ENCODE measurements at places on chromosomes 7 and 10.

DNA sequence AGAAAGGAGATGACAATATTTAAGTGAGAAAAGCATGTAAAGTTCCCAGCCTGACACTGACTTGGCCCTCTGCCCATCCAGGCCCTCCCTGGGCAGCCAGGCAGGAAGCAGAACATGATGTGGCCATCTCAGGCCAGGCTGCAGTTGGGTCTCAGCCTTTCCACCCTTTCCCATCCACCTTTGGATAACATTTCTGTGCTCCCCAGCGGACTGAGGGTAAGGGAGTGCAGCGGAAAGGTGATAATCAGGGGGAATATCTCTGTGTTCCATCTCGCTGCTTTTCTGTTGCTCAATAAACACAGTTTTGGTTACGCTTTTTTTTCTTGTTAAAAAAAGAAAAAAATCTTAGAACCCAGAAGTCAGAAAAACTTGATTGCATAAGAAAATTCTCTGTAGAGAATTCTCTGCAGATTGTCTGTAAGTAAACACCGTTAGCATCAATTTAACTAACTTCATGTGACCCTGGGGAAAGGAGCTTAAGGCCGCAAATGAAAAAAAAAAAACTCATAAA lies 37.2 kb upstream of the TARP start:
- DNase-seq = peak; percentile 61

DNA sequence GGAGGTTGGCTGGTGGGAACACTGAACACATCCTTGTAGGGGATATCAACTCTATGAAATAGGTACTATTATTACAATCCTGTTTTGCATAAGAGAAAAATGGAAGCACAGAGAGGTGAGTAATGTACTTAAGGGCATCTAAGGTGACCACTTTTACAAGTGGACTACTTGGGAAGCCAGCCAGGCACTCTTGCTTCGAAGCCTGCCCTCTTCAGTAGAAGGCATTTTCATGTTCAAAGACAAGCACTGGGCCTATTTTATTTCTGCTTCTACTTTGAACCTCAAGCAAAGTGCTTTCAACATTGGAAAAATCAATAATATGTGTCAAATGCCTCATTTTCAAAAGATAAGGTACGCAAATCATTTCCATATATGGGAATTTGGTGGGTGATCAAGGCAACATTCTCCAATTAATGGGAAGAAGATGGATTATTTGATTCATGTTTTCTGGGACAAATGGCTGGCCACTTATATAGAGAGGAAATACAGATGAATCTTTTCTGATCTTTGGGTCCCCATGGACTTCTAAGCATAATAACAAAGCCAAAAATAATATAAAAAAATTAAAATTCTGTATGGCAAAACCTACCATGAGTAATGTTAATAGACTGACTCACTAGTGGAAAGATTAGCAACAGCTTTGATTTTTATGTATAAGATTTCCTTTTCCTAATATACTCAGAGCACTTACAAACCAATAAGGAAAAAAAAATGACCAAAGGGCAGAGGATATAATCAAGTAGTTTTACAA lies 270.2 kb downstream of the FRMD4A start:
- no peak for DNase-seq

GRCh38 chr10:26448706-26449435 lies 10.7 kb downstream of the APBB1IP start:
- no peak for DNase-seq

DNA sequence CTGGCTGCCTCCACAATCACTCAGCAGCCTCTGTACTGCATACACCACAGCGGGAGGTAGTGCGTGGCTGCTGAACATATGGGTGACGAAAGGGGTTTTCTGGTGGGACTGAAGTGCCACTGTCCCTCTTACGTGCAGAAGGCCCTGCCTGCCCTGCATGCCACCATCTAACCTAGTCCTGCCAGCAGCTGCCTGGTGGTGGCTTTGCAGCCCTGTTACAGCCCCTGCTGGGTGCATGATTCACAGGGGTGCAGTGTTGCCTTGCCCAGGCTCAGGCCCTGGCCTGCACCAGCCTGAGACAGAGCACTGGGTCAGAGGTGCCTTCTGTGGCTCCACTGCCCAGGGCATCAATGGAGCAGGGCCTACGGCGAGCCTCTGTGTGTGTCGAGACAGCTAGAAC lies 50.1 kb downstream of the SYPL1 start:
- DNase-seq = no peak

DNA sequence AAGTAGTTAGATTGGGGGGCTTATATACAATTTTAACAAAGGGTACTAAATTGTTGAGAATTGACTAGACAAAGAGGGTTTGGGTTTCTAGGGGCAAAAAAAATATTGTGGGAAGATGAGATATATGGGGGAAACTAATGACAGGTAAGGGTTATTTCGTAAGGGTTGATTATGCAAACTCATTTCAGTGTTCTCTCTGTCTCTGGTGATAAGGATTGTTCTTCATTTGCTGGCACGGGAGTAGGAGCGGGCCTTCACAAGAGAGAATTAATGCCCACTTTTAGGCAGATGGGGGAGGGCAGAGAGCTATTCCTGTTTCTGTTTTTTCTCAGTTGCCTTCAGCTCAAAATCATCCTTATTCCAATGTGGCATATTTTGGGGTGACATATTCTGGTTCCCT lies 258.4 kb downstream of the EXOC4 start:
- no peak for DNase-seq

GRCh38 chr10:18406136-18406535 lies 245.3 kb downstream of the NSUN6 start:
- no peak for DNase-seq

DNA sequence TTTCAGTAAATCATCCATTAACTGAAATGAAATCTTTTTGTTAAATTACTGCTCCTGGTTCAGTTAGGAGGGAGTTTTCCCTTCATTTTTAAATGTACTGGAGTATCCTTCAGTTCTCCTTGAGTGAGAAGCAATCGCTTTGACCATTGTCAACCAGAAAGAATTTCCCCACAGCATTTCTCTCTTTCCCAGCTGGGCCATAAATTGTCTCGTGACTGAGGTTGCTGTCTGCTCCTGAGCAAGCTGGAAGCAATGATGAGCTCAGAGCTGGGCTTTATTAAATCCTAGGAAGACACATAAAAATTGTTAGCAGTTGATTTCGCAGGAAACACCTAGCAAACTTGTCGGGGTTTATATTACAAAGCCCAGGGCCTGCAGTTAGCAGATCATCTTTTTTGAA lies 102.0 kb upstream of the INSYN2A start:
- DNase-seq = no peak

DNA sequence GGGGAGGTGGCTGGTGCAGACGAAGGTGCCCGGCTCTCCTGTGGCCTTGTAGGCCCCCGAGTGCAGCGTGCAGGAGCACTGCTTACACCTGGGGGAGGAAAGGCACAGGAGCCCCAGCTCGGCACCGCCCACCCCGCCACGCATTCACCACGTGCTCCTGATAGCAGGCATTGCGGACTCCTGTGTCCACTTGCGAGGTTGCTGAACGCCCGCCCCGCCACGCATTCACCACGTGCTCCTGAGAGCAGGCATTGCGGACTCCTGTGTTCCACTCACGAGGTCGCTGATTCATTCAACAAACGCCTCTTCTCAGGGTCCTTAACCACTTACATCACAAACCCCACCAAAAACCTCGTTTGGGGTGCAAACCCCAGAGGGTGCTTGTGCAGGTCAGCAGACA lies 13.9 kb downstream of the MICALL2 start:
- no peak for DNase-seq

DNA sequence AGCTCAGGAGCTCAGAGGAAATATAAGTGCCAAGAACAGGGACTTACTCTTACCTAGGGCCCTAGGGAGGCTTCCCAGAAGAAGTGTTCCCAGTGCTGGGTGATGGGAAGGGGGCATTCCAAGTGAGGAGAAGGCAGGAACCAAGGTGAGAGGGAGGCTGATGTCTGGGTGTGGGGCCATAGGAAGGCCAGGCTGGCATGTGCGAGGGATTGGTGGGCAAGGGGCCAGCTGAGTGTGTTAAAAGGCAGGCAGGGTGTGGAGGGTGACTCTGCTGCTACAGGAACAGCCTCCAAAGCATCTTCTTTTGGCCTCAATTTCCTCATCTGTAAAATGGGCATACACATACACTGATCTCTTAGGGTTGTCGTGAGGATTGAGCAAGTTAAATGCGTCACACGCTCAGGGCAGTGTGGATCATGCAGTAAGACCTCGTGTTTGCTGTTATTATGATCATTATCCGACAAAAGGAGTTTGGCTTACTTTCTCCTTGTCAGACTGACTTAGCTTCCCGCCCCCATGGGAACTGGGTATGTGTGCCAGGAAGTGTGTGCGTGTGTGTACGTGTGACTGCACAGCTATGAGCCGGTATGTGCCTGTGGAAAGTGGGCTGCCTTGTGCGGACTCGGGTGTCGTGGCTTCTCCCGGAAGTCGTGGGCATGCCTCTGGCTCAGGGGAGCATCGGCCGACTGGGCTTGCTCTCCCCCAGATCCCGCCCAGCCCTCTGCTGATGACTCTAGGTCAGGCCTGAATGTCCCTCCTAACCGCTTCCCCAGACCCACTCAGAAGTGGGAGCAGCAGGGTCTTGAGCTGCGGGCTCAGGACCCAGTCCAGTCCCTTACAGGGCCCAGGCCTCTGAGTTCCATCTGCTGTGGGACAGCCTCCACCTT lies 59.6 kb downstream of the NEURL1 start:
- no peak for DNase-seq

DNA sequence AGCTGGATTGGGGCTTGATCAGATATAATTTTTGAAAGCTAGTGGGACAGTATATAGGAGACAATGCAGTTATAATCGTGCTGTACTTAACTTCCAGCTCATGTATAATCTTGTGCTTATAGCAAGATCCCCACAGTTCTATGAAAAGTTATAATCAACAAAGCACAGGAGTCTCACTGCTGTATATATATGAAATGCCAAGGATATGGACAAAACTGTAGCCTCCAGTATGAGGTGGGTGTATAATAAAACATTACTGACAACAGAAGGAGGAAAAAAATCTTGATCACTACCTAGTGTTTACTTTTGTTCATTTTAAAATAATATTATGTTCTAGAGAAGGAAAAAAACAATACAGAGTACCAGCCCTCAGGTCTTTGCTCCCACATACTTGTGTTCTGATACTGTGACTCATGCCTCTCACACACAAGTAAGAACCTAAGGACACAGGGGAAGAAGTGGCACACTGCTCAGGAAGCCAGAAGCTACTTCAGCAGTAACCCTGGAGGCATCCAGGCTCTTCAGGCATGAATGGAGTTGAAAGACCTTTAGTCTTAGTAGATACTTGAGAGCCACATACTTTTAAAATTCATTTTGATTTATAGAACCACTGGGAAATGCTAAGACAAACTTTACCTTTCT lies 265.7 kb upstream of the IMMP2L start:
- DNase-seq = no peak

DNA sequence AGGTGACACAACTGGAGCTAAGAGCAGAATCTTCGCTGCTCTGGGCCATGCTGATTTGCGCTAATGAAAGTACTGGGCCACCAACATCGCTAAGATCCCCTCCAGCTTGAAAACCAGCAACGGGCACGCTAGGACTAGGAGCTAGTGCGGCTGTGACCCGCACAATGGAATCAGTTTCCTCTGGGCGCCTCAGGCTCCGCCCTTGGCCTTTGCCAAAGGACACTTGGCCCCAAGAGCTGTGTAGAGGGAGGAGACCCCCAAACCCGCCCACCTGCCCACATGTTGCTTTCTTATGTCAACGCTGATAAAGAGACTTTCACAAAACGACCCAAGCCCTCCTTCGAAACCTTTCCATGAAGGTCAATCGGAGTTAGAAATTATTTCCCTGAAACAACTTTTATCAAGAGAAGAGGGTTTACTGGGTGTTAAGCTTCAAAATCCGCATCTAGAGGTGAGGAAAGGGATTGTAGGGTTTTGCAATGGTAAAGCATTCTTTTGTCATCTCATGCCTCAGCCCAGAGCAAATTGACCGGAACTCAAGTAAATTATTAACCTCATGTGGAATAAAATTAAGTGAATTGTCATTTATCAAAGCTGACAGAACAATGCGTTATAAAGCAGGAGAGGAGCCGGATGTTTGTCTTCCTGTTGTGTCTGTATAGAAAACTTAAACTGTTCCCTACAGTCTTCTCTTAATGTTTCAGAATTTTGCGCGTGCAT lies 9.4 kb downstream of the ABCB5 start:
- no peak for DNase-seq

GRCh38 chr7:16670021-16670420 lies 24.0 kb downstream of the BZW2 start:
- DNase-seq = no peak
